T-helper 2 cell (primary cell): ENCODE measurements at places on chromosomes 3 and 15.

DNA sequence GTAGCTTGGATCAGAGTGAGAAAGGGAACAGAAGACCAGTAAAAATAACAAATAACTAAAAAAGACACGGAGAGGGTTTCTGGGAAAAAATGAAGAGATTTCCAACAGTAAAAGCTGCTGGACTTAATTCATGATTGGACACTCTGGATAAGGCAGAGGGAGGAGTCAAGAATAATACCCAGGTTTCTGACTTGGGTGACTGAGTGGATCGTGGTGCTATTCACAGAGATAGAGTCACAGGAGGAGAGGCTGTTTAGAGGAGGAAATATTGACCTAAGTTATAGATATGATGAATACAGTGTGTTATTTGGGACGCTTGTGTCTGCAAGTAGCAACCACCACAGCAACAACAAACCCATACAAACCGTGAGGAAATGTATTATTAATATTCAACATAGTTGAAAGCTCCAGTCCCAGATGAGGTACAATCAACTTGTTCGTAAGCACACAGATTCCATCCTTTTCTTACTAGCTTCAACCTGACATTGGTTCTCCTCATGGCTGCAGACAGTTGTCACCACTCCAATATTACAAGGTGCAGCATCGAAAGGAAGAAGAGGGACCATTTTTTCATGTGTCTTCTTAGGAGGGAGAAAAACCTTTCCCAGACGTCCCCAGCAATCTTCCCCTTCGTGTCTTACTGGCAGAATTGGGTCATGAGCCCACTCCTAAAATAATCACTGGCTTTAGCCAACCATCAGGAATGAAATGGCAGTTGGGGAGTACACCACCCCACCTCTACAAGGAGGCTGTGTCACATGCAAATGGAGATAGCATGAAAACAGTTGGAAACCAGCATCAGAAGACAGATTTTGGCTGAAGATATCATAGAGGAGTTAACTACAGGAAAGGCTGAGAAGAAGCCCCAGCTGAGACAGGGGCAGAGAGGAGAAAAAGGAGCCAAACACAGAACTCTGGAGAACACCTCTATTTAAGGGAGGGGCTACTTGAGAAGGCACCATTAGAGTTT is 387.8 kb downstream of the SHQ1 start:
- DNase-seq = no peak

DNA sequence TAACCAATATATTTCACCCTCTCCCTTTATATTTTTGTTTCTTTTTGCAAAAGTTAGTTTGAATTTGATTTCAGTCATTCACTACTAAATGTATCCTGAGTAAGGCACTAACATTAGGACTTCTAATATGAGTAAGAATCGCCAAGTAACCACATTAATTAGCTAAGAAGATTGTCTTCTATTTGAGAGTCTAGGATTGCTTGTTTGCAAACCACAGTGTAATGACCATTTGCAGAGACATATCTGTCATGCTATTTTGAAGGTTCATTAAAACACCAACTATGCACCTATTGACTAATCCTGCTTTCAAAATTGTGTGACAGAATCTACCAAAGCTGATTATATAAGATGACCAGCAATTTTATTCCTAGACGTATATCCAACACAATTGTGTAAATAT is 5.3 kb upstream of the EID1 start:
- DNase-seq = no peak

- no peak for DNase-seq
Observed at GRCh38 chr3:88105325-88105724, 44.4 kb upstream of the C3orf38 start.

DNA sequence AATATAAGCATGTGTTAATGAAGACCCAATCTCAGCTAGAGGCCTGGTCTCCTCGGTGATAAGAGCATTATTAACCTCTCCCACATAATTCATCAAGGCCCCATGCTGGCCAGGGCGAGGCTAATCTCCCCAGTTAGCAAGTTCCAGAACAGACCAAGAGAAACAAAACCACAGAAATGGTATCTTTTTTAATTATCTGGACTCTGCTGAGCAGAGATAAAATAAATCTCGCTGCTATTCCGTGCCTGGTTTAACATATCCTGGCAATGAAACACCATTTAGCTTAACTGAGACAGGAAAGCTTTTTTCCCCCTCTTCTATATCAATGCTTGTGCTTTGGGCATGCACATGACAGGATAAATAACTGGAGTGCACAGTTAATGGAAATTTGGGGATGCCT is 72.5 kb upstream of the ARHGEF3 start:
- DNase-seq = no peak

- DNase-seq = no peak
Observed at GRCh38 chr15:42510258-42511006, 15.0 kb downstream of the SNAP23 start.
